ENCODE measurements at places on chromosomes 5 and 9.

- DNase-seq = no peak
Measured at GRCh38 chr5:101393795-101394450, 490.8 kb upstream of the ST8SIA4 start.

DNA sequence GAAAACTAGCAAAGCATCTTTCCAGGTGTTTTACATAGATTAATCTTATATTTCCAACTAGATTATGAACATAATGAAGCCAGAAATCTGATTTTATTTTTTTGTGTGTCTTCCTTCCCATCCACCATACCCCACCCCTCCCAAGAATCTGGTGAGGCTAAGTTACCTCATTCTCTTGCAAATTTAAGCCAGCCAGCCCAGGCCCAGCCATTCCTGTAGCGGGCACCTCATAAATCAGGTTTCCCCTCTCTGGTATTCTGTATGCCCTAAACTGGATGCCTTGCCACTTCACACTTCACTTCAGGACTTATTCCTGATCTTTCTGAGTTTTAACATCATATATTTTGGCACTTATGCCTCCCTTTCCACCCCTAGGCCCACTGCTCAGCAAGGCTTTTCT lies 21.8 kb downstream of the C9 start:
- DNase-seq = no peak

- DNase-seq = no peak
Measured at GRCh38 chr9:86990290-86990689, 43.0 kb upstream of the GAS1 start.

DNA sequence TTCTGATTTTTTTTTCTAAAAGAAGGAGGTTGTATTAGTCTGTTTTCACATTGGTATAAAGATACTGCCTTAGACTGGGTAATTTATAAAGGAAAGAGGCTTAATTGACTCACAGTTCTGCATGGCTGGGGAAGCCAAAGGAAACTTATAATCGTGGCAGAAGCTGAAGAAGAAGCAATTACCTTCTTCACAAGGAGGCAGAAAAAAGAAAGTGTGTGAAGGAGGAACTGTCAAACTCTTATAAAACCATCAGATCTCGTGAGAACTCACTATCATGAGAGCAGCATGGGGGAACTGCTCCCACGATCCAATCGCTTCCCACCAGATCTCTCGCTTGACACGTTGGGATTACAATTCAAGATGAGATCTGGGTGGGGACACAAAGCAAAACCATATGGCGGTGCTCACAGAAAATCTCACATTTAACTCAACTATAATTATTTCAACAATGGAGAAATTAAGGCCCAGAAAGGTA lies 27.1 kb downstream of the DPYSL3 start:
- DNase-seq = no peak

DNA sequence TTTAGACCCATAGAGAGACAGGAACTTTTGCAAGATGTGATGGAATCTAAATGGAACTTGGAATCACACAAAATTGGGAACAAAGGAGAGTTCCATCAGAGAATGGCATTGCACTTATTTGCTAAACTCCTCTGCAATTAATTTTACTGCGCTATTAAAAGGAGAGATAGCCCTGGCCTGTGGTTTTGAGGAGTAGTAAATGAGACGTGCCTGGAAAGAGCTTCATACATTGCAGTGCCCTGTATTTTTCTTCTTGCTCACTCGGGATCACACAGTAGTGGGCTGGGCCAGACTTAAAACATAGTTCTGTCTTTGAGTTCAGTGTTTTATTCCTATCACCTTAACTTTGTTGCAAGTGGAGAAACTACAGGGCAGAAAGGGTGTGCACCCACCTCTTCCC lies 94.4 kb upstream of the SLC27A6 start:
- no peak for DNase-seq

DNA sequence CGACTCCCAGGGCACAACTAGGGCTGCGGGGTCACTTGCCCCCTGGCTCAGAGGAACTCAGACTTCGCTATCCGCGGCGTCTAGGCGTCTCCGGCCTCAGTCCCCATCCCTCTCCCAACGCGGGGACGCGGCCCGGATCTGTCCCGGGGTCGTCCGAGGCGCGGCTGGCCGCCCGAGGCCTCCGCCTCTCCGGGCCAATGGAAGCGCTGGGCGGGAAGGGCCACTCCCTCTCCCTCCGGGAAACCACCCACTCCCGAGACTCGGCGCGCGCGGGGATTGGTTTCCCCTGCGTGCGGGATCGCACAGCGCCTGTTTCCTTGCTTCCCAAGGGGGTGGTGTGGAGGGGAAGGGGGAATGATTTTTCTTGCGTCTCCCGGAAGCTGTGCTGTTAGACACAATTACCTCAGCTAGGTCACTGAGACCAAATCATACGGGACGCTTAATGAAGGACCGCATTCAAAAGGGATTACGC lies 38.3 kb downstream of the NR2F1 start:
- DNase-seq = no peak

GRCh38 chr9:74963056-74963455 lies 10.3 kb upstream of the C9orf40 start:
- DNase-seq = no peak

DNA sequence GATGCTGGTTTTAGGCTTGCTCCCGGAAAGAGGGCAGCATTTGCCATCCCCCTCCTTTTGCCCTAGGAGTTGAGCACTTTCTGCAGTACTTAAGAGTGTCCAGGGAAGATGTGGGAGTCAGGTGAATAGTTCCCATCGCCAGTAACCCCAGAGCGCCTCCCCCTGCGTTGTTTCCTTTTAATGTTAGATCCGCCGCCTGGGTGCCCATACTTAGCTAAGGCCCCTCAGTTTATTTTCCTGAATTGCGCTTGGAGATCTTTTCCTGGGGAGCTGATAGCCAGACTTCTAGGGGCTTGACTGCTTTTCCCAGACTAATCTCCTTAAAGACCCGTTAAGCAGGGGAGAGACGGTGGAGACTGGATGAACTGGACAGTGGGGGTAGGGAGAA lies 377 bp upstream of the PCDHAC2 start:
- DNase-seq = no peak

GRCh38 chr5:80369521-80369920 lies 38.3 kb upstream of the ZFYVE16 start:
- no peak for DNase-seq

- DNase-seq = no peak
Measured at GRCh38 chr5:147565524-147565923, 55.7 kb upstream of the DPYSL3 start.

DNA sequence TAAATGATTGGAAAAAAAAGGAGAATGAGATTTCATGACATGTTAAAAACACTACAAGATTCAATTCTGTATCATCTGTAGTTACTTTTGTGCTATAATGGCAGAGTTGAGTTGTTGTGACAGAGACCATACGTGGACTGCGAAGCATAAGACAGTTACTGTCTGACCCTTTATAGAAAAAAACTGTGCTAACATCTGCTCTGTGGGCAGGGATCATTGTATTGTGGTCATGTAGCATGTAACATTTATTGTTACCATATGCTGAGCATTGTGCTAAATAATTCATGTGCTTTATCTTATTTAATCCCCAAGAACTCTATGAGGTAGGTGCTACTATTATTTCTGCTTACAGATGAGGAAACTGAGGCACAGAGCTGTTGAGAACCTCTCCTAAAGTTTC lies 147.3 kb upstream of the HMHB1 start:
- no peak for DNase-seq

DNA sequence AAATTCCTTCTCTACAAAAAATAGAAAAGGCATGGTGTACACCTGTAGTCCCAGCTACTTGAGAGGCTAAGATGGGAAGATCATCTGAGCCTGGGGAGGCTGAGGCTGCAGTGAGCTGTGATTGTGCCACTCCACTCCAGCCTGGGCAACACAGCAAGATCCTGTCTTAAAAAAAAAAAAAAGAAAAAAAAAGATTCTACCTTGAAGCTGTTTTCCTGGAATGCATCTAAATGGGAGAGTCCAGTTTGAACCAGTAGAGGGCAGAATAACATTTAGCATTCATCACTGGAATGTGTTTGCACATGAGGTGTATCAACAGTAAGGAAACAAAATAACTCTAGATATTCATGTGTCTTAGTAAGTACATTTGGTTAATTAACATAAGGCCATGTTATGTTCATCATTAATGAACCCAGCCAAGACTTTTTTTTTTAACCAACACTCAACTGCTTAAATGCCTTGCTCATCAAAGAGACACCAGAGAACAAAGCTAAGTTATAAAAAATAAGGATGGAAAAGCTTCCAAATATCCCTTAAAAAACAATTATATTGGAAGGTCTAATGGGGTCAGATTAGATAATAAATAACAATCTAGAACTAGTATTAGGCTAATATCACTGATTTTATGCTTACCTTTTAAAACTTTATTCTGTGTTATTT lies 16.1 kb downstream of the IFNE start:
- DNase-seq = peak; percentile 61

DNA sequence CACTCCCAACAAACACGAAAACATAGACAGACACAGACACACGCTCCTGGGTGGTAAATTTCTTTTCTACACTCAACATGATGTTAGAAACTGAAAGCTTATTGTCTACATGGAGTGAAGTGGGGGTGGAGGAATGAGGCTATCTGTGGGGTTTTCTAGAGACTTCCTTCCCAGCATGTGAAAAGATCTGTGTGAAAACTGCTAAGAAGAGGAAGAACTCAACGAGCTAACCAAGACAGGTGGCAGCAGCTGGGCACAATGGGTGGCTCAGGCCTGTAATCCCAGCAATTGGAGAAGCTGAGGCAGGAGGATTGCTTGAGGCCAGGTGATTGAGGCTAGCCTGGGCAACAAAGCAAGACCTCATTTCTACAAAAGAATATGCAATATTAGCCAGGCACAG lies 7.6 kb downstream of the FYB1 start:
- no peak for DNase-seq

GRCh38 chr5:177276886-177277285 lies 26.6 kb downstream of the RAB24 start:
- no peak for DNase-seq

DNA sequence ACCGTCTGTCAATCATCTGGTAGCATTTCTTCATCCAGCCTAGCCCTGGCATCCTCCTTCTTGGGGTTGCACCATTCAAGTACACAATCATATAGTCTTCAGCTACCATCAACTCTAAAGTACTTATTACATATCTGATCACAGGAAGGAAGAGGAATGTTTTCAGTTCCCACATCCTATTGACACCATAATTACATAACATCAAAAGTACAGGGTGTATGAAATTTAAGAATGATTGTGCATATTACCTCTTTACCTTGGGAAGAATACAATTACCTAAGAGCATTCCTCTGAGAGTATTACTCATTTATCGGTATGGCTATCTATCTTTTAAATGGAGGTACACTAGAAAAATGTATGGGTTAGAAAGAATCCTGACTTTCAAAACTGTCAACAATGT lies 126.8 kb upstream of the PCA3 start:
- DNase-seq = no peak

- no peak for DNase-seq
Measured at GRCh38 chr9:135914921-135915320, 7.6 kb upstream of the CAMSAP1 start.

DNA sequence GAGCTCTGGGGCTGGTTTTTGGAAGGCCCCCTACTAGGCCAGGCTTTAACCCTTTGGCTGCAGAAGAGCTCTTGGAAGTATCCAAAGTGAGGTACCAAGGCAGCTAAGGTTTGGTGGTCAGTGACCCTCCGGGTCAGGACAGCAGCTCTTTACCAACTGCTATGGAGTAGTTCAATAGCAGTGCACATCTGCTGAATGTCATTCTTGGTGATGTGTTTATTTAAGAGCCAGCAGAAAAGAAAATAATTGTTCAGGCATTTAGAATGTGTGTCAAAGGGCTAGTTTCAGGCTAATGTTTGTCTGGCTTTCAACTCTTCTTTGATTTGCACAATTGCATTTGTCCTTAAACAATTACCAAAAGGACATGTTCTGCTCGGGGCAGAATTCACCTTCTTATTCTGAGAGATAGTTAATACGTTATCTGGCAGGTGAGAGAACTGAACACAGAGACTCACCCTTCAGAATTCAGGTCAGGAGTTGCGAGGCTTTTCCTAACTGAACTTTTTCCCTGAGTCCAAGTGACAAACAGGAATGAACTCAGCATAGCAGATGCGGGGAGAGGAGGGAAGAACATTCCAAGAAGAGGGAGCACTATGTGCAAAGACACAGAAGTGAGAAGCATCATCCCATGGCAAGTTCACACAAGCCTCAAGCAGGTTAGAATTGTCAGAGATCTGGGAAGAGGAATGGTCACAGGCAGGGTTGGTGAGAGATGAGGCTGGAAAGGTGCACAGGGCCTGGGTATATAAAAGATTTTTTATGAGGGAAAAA lies 556.7 kb upstream of the TLE4 start:
- DNase-seq = no peak

DNA sequence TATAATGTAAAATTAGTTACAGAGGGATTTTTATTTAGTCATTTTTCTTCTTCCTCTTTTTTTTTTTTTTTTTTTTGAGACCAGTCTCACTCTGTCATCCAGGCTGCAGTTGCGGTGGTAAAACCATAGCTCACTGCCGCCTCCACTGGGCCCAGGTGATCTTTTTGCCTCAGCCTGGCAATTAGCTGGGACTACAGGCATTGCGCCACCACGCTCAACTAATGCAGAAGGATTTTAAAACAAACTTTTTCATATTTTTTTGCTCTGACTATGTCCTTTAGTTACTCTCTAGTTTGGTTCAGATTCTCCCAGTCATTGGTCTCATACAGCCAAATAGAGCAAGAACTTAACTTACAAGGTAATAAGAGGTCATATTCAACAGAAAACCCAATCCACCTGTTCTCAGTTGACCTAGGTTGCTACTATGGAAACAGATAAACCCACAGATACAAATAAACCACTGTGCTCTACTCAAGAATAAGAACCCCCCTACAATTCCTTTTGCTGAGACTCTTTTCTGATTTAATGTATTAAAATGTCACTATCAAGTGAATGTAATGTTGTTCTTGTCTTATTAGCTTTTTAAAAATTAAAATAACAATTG lies 50.1 kb upstream of the TTC39B start:
- no peak for DNase-seq

- no peak for DNase-seq
Measured at GRCh38 chr5:158639881-158640592, 459.7 kb downstream of the EBF1 start.

DNA sequence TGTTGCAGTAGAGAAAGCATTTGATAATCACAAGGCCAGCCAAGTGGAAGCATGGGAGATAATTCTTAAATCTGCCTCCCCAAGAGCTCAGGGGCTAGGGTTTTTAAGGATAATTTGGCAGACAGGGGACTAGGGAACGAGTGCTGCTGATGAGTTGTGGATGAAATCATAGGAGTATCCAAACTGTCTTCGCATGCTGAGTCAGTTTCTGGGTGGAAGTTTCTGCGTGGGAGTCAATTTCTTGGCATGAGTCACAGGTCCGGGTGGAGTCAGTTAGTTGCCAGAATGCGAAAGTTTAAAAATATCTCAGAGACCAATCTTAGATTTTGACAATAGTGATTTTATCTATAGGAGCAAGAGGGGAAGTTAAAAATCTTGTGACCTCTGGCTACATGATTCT lies 112.6 kb downstream of the TMC1 start:
- DNase-seq = peak; percentile 43

Measured in activated CD4-positive, alpha-beta T cell treated with anti-CD3 and anti-CD28 coated beads, Interleukin-2, Interleukin-4, amounts not matched to agents 100 ng/mL and 50 ng/mL, durations not matched to agents 16 hours and 8 hours (primary cell).